ENCODE measurements at places on chromosomes 16 and 17.

GRCh38 chr17:77189148-77189547, 48.4 kb downstream of the SEC14L1 start:
- no peak for DNase-seq

DNA sequence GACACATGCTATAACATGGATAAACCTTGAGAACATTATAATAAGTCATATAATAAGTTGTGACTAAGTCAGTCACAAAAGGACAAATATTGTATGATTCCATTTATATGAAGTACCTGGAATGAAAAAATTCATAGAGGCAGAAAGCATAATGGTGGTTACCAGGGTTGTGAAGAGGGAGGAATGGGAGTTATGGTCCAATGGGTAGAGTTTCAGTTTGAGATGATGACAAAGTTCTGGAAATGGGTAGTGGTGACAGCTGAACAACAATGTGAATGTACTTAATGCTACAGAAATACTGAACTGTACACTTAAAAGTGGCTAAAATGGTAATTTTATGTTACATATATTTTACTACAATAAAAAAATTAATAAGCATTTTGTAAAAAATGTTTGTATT, 49.7 kb downstream of the MYO1D start:
- DNase-seq = no peak

- DNase-seq = no peak
Measured at GRCh38 chr16:89425523-89425922, 64.8 kb downstream of the ANKRD11 start.

- DNase-seq = no peak
Measured at GRCh38 chr16:30351586-30352419, 3.3 kb downstream of the CD2BP2 start.

- DNase-seq = no peak
Measured at GRCh38 chr17:14454746-14455145, 153.9 kb downstream of the HS3ST3B1 start.

GRCh38 chr17:19415311-19415710, 4.3 kb downstream of the RNF112 start:
- DNase-seq = no peak

GRCh38 chr17:34567691-34568465, 11.5 kb upstream of the TMEM132E start:
- DNase-seq = no peak

DNA sequence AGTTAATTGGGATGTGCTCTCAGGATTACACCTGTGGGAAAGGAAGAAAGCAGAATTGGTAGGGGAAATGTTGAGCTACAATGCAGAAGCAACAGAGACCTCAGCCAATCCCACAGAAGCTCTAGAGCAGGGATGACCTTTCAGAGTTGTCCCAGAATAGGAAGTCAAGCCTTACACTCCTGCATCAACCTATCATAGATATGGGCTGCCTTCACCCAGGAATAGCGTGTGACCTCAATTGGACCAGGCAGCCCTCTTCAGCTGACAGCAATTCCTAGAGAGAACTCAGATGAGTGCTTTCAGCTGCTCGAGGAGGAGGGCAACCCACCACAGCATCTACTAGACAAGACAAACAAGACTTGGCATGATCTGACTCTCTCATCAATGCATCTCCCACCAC, 189.7 kb downstream of the TMEM132E start:
- no peak for DNase-seq

GRCh38 chr17:7849751-7850504, 4.9 kb upstream of the TMEM88 start:
- DNase-seq = no peak

DNA sequence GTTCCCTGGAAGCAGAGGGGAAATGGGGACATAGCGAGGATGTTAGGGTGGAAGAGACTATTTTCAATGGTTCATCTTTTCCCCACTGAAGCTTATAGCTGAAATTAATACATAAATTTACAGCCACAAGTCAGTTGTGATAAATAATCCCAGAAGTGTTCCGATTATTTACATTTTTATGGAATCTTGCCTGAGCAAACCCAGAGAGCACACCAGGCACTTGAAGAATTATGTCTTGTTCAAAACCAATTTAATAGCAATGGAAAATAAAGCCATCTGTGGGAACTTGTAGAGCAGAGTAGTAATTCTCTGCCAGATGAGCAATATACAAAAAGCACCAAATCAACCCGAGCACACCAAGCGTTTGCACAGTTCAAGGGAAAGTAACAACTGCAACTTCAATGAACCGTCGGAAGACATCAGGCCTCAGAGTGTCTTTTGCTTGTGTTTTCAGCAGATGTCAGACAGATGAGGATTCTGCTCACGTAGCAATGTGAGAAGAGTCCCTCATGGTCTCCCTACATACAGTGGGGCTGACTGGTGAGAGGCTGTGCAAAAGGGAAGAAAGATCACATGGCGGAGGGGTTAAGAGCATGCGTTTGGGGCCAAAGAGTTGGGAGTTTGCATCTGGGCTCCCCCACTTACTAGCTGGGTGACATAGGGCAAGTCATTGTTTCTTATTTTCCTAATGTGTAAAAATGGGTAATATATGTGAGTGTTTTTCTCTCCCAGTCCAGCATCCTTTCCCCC, 148.7 kb upstream of the HS3ST2 start:
- no peak for DNase-seq

DNA sequence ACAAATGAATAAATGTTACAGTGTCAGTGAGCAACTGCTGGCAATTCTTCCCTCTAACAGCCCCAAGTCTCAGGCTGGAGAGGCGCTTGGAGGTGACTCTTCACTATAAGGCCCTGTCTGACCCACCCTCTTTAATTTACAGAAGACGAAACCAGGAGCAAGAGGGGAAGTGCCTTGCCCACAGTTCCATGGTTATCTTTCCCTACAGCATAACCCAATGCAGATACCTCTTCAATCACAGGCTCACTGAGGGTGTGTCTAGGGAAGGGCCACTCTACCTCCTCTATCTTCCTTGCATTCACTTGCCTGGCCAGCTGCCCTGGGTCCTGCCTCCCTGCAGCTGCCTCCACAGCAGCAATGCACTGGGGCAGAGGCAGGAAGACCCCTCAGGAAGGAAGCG, 9.6 kb upstream of the N4BP1 start:
- DNase-seq = no peak

GRCh38 chr16:66293207-66293735, 73.2 kb upstream of the CDH5 start:
- no peak for DNase-seq

DNA sequence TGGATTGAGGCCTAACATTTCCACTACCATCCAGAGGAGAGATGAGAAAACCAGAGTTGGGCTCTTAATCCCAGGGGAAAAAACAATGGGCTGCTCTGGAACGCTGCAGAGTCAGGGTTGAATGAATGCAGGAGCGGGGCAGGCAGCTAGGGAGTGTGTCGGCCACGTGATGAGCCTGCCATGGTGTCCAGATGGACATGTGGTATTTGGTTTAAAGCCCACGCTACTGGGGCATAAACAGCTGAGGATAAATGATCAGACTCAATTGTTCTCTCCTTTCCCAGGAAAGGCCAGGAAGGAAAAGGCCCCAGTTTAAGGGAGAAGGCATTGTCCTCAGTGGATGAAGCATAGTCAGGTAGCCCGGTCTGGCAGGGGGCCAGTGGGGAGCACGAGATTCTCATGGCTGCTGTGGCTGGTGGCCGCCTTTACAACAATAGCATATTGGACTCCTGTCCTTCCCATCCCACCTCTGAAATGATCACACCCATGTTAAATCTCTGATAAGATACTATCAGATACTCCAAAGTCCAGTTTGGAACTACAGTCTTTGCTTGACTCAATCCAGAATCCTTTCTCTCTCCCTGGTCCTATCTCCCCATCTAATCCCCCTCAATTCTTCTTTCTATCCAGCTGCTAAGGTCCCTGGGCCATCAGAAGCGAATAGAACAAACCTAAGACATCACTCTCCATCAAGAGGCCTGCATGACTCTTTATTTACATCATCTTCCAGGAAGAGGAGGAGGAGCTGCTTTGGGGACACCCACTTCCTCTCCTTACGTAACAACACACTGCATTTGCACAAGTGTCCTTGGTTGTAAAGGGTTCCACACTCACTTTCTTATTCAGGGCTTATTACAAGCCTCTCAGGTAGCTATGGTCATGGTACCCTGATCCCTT, 20.4 kb downstream of the CA4 start:
- DNase-seq = no peak

DNA sequence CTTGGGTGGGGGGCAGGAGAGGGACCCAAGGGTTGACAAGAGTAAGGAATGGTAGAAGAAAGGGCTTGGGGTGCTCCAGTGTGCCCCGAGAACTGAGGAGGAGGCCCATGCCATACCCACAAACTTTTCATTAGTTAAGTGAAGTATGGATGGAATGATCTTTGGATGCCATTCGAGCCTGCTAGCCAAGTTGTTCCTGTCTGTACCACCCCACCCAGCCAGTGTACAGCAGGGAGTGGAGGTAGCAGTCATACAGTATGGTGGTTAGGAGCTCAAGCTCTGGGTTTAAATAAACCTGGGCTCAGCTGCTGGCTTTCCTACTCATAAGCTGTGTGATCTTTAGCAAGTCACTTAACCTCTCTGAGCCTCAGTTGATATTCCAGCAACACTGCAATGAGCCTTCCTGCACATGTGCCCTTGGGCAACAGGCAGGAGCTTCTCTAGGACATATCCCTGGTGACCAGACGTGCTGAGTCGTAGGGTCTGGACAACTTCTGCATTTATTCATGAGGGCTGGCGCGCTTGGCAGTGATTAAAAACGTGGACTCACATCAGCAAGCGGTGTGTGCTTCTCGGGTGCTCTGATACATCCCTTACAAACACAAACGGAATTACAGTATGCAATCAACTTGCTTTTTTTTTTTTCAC, 22.9 kb downstream of the ITPRIPL2 start:
- no peak for DNase-seq

DNA sequence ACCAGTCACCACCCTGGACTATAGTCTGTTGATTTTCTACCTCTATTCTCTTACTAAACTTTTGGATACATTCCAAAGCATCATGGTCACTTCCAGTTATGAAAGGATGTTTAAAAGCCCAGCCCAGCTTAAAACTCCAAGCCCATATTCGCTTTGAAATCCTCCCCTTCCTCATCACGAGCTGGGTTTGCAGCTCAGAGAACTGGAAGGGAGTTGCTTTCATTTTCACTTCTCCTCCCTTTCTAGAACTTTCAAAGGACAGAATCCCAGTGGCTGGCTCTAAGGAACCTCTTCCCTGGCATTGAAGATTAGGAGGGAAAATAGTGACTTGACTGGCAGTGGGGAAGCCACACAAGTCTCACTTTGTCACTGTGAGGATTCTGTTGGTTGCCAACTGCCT, 100.1 kb upstream of the DYNLRB2 start:
- DNase-seq = no peak

GRCh38 chr17:55518510-55518909, 7.3 kb upstream of the SMIM36 start:
- DNase-seq = no peak

DNA sequence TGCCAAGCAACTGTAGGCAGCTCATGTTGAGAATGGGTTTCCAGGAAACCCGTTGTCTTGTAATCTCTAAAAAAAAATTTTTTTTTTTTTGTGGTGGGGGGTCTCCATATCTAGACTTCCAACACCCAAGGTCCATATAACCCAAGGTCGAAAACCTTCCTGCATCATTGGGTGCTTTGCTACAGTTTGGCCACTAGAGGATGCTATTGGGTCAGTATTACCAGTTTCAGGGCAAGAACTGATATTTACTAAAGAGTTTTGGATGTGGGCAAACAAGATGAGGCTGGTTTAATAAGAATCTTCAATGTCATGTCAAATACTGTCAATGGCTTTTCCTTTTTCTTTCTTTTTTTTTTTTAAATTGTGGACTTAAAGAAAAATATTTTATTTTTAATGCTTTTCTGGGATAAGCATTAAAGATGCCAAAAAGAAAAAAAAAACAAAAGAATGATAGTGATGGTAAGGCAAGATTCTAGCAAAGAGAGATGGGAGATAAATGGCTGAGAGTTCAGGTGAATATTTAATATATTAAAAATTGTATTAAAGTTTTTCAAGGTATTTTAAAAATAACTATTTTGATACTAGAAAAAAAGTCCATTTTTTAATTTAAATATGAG, 62.2 kb downstream of the DHRS7C start:
- DNase-seq = peak; percentile 54

DNA sequence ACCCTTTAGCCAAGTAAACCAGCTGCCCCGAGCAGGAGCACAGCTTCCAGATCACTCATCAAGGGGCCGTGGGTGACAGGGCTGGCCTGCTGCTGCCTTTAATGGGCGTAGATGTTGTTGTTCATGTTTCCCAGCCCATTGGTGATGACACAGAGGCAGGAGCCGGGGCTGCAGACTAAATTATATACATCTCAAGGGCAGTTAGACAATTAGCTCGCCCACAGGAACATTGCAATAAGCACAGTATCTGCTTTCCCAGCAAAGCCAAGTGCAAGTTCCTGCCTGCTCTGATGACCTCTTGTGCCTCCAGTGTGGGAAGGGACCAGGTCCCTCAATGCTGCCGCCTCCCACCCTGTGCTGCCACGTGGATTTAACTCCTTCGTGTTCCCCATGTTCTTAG, 485.8 kb downstream of the MAF start:
- no peak for DNase-seq

GRCh38 chr17:45405250-45406086, 27.2 kb downstream of the ARHGAP27 start:
- peak; percentile 65 for DNase-seq

Measured in HAP-1 (cell line).